WERI-Rb-1 (cell line): ENCODE measurements at places on chromosomes 5 and 9.

- no peak for DNase-seq
Measured at GRCh38 chr5:29568028-29568427, 1625.5 kb upstream of the CDH6 start.

GRCh38 chr5:56910210-56910965 is 992 bp downstream of the SETD9 start:
- DNase-seq, result no peak

- DNase-seq, result no peak
Measured at GRCh38 chr9:95777136-95777535, 98.4 kb upstream of the ERCC6L2 start.

DNA sequence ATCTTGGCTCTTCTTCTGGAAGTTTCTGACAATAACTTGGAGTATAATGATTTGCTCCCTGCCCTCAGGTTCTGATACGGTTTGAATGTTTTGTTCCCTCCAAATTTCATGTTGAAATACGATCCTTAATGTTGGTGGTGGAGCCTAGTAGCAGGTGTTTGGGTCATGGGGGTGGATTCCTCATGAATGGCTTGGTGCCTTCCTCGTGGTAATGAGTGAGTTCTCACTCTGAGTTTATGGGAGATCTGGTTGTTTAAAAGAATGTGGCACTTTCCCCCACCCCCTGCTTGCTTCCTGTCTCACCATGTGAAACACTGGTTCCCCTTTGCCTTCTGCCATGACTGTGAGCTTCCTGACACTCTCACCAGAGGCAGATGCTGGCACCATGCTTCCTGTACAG is 103.0 kb upstream of the OSMR start:
- DNase-seq, result no peak

DNA sequence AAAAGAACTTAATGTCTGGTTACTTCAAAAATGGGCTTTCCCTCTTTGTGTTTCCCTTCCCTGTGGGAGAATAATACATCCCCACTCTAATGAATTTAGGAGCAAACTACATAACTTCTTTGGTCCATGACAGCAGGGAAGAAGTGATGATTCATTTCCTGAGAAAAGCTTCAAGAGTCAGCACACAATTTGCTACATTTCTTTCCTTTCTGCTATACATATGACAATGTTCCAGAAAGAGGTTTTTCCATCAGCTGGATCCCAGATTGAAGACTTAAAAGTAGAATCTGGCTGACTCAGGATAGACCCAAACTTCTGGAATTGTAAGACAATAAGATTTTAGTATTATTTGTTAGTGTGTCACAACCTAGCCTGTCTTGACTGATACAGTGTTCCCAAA is 126.1 kb downstream of the DRD1 start:
- no peak for DNase-seq

DNA sequence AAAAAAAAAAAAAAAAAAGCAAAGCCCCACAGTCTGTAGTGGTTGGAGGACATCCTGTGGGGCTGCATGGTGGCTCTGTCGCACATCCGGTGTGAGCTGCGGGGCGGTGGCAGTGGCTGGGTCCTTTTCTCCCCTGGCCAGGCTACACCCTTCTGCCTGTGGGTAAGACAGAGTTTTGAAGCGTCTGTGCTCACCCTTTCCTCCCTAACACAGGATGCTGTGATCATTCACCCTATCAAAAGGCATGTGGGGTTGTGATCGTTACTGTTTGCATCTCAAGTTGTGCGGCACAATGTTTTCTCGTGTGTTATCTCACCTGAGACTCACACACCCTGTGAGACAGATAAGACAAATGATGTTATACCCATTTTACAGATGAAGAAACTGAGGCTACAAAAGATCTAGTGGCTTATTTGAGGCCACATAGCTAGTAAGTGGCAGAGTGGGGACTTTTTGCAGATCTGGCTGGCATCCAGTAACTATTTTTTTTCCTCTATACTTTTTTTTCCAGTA is 17.5 kb downstream of the IRF1 start:
- DNase-seq, result no peak

DNA sequence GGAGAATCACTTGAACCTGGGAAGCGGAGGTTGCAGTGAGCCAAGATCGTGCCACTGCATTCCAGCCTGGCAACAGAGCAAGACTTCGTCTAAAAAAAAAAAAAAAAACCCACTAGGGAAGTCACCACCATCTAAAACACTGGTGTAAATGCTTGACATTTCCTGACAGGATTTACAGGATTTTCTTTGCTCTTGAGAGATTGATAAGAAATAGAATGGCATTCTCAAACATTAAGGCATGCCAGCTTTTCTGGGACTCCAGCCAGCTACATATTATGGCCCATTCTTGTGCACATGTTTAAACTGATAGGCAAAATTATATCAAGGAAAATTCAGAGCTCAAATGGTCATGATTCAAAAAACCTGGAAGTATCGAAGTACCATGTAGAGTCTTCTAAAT is 28.7 kb downstream of the GTF3C4 start:
- DNase-seq, result no peak
